Ascending aorta (tissue), 2 donors: ENCODE measurements at places on chromosomes 5 and 9.

DNA sequence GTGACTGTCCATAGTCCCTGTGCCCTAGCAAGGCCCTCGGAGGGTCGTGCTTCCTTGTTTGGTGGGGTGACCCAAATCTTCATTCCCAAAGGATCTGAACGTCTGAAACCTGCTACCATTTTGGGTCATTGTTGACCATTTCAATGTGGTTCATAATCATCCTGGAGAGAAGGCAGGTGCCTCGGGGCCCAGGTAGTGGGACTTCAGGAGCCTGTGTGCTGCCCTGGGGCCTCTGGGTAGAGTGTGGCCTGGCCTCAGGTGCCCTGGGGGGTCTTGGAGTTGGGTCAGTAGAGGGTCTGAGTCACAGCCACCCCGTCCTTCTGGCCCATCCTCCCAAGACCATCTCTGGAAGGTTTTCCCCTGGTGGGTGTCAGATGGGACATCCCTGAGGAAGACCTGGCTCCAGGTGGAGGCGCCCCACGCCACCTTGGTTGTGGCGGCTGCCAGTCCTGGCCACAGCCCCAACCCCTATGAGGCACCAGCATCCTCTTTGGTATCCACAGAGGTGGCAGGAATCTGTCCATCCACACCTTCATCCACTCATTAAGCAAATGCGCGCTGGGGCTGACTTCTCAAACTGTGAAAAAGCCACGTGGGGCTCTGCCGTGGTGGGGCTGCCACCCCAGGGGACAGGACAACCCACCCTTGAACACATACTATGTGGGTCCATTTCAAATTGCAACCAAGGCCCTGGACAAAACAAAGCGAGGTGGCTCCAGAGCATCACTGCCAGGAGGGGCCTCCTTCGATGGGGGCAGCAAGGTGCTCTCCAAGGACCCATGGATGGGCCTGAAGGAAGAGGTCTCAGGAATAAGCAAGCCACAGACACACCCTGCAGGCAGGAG is 41.6 kb upstream of the FCN1 start:
- no peaks in the 10 kb centered on the region for H3K27me3 ChIP-seq
- no peak overlapping the region for H3K4me3 ChIP-seq
- H3K27ac ChIP-seq, result no peak overlapping the region
- DNase-seq, result peak; percentile 49

- peak overlapping the region; percentile 73 for H3K27ac ChIP-seq
- no peaks in the 10 kb centered on the region for H3K36me3 ChIP-seq
- peaks cover 3% of the 10 kb centered on the region for H3K4me1 ChIP-seq
- H3K27me3 ChIP-seq, result no peaks in the 10 kb centered on the region
Observed at GRCh38 chr5:76791461-76791860, 27.4 kb upstream of the F2RL1 start.

DNA sequence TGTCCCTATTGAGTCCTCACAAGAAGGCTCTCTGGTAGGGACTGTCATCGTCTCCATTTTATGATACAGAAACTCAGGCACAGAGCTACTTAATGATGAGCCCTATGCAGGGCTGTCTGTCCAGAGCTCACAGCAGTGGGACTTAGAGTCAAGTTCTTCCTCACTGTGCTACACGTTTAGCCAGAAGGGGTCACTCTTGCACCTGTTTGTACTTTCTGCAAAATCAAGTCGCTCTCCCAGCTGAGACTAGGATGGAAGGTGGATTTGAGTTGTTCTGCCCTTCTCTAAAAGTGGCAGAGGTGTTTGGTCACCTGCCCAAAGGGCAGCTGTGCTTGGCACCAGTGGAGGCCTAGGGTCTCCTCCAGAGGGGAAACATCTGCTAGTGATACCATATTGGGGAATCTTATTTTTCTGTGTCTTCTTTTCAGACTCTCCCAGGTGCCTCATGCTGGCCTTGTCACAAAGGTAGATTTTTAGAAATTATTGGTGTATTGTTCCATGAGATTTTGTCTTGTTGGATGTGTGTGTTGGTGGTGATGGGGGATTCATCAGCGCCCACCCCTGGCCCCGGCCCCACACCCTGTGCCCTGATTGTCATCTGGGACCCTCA is 104.2 kb downstream of the PPARGC1B start:
- H3K27me3 ChIP-seq, result no peaks in the 10 kb centered on the region
- no peak overlapping the region for H3K4me3 ChIP-seq
- no peaks in the 10 kb centered on the region for H3K36me3 ChIP-seq
- DNase-seq, result no peak

- peaks cover 65% of the 10 kb centered on the region for H3K36me3 ChIP-seq
- no peaks in the 10 kb centered on the region for H3K4me1 ChIP-seq
- H3K27ac ChIP-seq, result no peak overlapping the region
- H3K27me3 ChIP-seq, result no peaks in the 10 kb centered on the region
- H3K4me3 ChIP-seq, result no peak overlapping the region
Observed at GRCh38 chr9:128383791-128384190, 12.6 kb downstream of the URM1 start.

GRCh38 chr5:37247496-37247895 is 1.7 kb downstream of the CPLANE1 start:
- H3K4me1 ChIP-seq, result peaks cover 6% of the 10 kb centered on the region
- H3K4me3 ChIP-seq, result peak overlapping the region; percentile 99
- no peak overlapping the region for H3K27ac ChIP-seq
- DNase-seq, result no peak
- H3K36me3 ChIP-seq, result peaks cover 8% of the 10 kb centered on the region
- H3K27me3 ChIP-seq, result no peaks in the 10 kb centered on the region
